ENCODE measurements at places on chromosomes 1 and 21.

GRCh38 chr1:198575292-198575691 is 34.8 kb upstream of the ATP6V1G3 start:
- no peak for DNase-seq

DNA sequence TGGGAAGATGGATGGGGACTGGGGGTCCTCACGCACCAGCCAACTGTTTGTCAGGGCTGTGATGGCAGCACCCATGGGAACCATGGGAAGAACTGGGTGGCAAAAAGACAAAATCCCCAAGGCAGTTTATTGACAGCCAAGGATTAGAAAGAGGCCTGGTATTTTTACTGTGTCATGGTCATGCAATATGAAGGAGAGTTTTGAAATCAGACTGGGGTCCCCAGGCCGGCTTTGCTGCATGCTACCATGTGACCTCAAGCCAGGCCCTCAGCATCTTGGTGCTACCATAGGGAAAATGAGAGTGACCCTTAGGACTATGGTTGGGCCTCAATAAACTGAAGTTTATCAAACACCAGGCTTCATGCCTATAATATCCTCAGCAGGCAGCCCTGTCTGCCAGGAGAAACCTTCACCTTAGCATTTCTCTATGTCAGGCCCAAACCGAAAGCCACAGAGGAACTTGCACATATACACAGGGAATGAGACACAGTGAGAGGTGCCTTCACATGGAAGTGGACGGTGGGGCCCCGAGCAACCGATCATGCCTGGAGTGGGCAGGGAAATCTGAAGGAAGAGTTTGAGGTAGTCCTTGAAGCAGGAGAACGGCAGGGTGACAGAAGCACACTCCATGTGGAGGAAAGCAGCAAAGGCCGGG is 203.2 kb downstream of the HIVEP3 start:
- DNase-seq: no peak

DNA sequence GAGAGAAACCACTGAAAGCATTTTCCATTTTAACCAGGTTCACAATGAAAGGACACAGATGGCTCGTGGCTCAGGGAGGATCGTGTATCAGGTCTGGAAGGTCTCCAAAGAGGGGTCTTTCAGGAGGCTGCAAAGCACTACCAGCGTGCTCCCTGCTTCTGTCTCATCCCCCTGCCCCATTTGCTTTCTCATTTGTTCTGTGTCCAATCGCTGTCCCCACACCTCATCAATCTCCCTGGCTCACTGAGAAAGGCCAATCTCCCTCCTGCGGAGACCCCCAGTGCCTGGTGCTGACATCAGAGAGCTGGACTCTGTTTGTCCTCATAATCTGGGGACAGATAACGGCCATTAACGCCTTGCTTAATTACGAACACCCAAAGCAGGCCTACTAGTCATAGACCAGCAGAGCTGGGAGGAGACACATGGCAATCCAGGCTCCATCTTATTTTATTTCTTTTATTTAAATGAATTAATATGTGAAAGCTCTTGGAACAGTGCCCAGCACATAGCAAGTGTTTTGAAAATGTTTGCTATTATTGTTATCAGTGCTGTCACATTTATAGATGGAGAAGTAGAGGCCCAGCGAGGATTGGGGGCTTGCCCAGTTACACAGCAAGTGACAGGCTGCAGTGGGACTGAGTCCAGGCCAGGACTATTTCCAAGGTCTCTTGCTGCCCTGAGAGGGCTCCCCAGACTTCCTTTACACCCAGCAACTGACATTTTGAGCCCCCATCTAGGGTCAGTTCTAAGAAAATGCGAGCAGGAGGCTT is 341.0 kb upstream of the USP24 start:
- DNase-seq: no peak

DNA sequence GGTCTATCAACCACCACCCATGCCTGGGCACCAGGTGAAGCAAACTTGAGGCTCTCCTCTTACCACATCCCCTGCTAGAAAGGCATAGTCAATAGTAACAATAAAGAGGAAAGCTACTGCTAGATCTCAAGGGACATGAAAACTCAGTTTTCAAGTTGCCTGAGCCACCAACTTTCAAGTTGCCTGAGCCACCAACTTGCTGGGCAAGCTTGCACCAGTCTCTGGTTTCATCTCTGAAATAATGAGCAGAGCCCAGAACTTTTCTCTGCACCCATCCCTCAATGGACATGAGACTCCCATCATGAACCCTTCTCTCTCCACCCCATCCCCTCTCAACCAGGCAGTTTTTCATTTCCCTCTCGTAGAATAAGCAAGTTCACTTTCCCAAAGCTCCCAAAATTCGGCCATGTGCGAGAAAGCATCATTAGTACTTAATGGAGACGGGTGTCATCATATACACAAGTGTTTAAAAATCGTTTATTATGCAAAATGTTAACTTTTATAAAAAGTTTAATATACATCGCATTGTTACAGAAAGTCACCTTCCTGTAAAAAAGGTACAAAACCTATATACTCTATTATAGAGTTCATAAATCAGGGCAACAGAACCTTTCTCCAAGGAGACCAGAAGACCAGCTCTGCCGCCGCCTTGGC is 1.7 kb downstream of the ID3 start:
- DNase-seq: no peak

- DNase-seq: no peak
These were observed 37.0 kb upstream of the KCNA10 start for GRCh38 chr1:110555807-110556470.

DNA sequence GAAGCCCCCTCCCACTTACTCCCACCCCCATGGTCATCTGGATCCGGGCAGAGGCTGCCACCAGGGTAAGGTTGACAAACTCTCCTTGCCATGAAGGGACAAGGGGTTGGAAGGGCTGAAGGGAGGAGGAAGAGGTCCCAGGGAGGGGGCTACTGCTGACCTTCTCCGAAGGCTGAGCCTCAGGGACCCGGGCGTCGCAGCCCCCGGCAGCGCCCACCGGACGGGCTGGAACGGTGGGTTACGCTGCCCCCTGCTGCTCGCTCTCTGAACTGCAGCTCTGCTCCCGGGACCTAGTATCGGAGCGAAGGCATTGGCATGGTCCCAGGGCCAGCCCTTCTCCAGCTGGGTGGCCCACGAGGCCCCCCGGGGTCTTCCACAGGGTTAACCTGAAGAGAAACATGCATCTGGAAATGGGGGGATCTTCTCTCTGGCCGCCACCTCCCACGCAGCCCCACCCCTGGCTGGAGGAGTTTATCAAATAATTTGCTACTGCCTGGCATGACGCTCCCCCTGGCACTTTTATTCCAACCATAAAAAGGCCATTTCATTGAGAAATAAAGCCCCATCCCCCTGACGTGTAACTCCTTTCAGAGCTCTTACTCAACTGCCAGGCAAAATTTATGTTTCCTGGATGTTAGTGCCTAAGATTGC is 70.4 kb upstream of the TARDBP start:
- DNase-seq: peak; percentile 45

GRCh38 chr1:201216395-201217085 is 25.9 kb downstream of the IGFN1 start:
- DNase-seq: no peak

DNA sequence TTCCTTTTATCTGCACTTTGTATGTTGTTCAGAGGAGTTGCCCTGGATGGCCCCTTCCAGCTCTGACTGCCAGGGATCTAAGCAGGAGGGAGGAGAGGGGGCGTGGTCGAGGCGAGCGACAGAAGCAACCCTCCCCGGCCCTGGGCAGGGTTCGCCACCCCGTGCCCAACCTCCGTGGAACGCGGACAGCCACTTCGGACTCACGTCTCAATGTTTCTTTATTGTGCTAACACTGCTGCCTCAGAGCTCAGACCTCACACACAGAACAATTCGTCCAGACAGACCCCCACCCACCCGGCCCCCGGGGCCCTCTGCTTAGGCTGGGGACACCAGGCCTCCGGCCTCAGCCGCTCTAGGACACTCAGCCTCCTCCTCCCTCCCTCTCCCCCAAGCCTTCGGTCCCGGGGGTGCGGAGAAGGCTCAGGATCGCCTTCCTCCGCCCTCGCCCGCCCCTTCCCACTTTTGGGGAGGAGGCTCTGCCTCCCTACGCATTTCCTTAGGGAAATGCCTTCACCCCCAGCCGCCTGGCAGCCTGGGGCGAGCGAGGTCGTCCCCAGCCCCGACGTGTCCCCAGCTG is 8.3 kb downstream of the VSIG8 start:
- DNase-seq: no peak

DNA sequence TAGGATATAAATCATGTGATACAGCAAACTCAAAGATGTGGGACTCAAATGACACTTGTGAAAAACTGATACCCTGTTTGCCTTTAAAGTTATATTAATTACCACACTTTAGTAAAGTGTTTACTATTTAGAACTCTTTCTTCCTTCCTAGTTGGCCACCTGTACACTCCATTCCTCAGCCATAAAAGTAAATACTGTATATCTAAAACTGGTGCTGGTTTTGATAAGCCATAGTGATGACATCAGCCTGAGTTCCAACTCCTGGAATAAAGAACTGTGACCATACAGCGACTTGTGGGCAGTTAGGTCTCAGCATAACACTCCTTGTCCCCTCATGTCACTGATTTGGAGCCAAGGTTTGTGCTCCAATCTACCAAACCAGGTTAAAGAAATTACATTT is 2.8 kb downstream of the PTGER3 start:
- no peak for DNase-seq
